CD8-positive, alpha-beta memory T cell (primary cell): ENCODE measurements at places on chromosomes 5 and 9. TPM values are rescaled to one million over a fixed set of nuclear protein-coding genes. Genes with fewer than 3 reads are reported as not detected.

Gene LECT2
- polyA plus RNA-seq = not detected

Gene SOWAHA
- polyA plus RNA-seq = not detected

Gene COL27A1
- polyA plus RNA-seq = not detected

Gene CFAP90
- not detected for polyA plus RNA-seq

Gene FOXD4L4
- not detected for polyA plus RNA-seq

Gene VCAN
- not detected for polyA plus RNA-seq

Gene WDR36
- 17.7 TPM for polyA plus RNA-seq

Gene PLPP7
- polyA plus RNA-seq = not detected

Gene FOXD4L6
- polyA plus RNA-seq = not detected

Gene IFNA4
- not detected for polyA plus RNA-seq

Gene PCA3
- polyA plus RNA-seq = not detected

Gene TRIM23
- polyA plus RNA-seq = 12.8 TPM

Gene SLC4A9
- polyA plus RNA-seq = not detected

Gene IFNA16
- not detected for polyA plus RNA-seq

Gene SLC2A6
- 4.0 TPM for polyA plus RNA-seq

Gene C9orf50
- polyA plus RNA-seq = not detected

Gene SOX30
- 0.28 TPM for polyA plus RNA-seq

Gene GABRP
- polyA plus RNA-seq = not detected

Gene RGS3
- 59.8 TPM for polyA plus RNA-seq

Gene ADGRV1
- not detected for polyA plus RNA-seq

Gene IFNK
- polyA plus RNA-seq = not detected

Gene SLC6A3
- polyA plus RNA-seq = not detected

Gene TXNDC8
- not detected for polyA plus RNA-seq

Gene TMEFF1
- polyA plus RNA-seq = not detected

Gene MYOZ3
- polyA plus RNA-seq = not detected

Gene FGF10
- polyA plus RNA-seq = not detected

Gene LRRC70
- 1.1 TPM for polyA plus RNA-seq

Gene SPATA31C1
- not detected for polyA plus RNA-seq

Gene GPRIN1
- polyA plus RNA-seq = 0.43 TPM

Gene SH3PXD2B
- not detected for polyA plus RNA-seq

Gene GLRA1
- polyA plus RNA-seq = not detected

Gene CMYA5
- polyA plus RNA-seq = 0.10 TPM

Gene PLAC8L1
- polyA plus RNA-seq = not detected

Gene SCGB3A2
- polyA plus RNA-seq = not detected

Gene DMRT3
- not detected for polyA plus RNA-seq

Gene SPINK13
- not detected for polyA plus RNA-seq

Gene ANGPTL2
- not detected for polyA plus RNA-seq

Gene PCDHGB3
- polyA plus RNA-seq = not detected

Gene CLIC3
- 52.1 TPM for polyA plus RNA-seq

Gene RASEF
- polyA plus RNA-seq = not detected

Gene F2RL1
- polyA plus RNA-seq = 4.8 TPM

Gene SPAAR
- not detected for polyA plus RNA-seq

Gene PCDHA9
- not detected for polyA plus RNA-seq

Gene WNT8A
- not detected for polyA plus RNA-seq

Gene PCDHGB6
- polyA plus RNA-seq = 0.25 TPM

Gene TNFSF8
- 83.6 TPM for polyA plus RNA-seq

Gene SKP2
- 15.6 TPM for polyA plus RNA-seq

Gene INSL6
- not detected for polyA plus RNA-seq

Gene GCNT1
- 4.3 TPM for polyA plus RNA-seq

Gene ELOVL7
- polyA plus RNA-seq = not detected

Gene ABO
- not detected for polyA plus RNA-seq

Gene BTNL9
- polyA plus RNA-seq = not detected

Gene UNC5A
- not detected for polyA plus RNA-seq

Gene FAM169A
- polyA plus RNA-seq = 9.2 TPM

Gene SLC45A2
- not detected for polyA plus RNA-seq

Gene SHISAL2B
- not detected for polyA plus RNA-seq

Gene CER1
- not detected for polyA plus RNA-seq

Gene TNFSF15
- not detected for polyA plus RNA-seq
